ENCODE measurements at places on chromosomes 5 and 9.

- DNase-seq, result no peak
These were observed 120.3 kb downstream of the NREP start for GRCh38 chr5:111636736-111637135.

- DNase-seq, result no peak
These were observed 631.5 kb upstream of the ST8SIA4 start for GRCh38 chr5:101534491-101535110.

- DNase-seq, result no peak
These were observed 69.3 kb downstream of the DAPK1 start for GRCh38 chr9:87567001-87567400.

DNA sequence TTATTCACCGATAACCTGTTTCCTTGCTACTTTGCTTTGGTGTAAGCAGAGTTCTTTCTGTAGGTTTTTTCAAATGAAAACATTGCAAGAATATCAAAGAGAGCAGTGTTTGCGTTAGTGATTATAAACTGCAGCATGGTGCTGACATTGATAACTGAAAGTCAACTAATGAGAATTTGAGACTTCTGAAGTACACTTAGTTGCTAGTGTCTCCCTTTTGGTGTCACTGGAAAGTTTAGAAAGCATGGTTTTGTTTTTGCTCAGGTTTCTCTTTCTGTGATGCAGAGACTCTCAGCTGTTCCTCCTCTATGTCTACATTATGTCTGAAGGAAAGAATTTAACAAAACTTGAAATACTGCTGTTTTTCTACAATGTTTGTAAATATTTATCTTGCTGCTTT lies 80.2 kb upstream of the ZNF169 start:
- no peak for DNase-seq

DNA sequence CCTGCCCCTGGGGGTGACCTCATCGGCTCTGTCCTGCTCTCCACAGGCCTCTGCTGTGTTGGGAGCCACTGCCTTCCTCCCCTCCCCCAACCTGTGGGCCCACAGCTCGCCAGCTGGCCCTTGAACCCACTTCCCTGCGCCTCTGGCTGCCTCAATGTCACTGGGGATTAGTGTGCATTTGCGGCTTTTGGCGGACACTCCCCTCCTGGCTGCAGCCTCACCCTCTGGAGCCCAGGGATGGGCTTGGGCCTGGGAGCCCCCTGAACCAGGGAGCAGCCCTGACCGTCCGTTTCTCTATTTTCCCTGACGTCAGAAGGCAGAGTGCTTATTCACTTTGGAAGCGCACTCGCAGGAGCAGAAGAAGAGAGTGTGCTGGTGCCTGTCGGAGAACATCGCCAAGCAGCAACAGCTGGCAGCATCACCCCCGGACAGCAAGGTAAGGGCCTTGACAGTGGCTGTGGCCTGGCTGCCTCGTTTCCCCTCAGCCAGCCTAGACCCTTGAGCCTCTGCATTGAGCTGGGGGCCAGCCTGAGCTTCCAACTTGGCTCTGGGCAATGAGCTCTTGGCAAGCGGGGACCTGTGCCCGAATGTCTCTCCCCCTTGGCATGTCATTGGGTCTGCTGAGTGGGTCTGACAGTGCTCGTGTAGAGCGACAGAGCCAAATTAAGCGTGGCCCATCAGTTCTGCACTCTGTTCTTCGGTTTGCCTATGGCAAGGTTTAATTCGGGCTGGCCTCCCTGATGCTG lies 73.1 kb downstream of the RGS3 start:
- peak; percentile 77 for DNase-seq

GRCh38 chr9:133733796-133734533 lies 4.2 kb downstream of the SARDH start:
- DNase-seq, result no peak

- peak; percentile 64 for DNase-seq
These were observed 85.1 kb upstream of the CKMT2 start for GRCh38 chr5:81147886-81148571.

DNA sequence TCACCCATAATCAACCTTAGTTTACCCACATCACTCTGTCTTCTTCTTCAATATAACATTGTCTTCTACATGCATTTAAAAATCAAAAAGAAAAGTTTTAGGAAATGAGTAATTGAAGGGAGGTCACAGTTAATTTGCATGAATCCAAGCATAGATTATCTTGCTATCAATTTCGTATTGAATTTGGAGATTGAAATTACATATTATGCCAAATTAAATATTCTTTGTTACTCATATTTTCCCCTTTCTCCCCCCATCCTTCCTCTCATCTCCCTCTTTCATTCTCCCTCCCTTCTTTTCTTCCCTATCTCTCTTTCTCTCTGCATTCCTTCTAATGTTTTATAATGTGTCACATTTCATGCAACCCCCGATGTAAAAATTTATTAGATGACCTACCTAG lies 303.3 kb downstream of the FBXL7 start:
- DNase-seq, result no peak

- DNase-seq, result no peak
These were observed 81.9 kb downstream of the TNC start for GRCh38 chr9:115035841-115036612.

DNA sequence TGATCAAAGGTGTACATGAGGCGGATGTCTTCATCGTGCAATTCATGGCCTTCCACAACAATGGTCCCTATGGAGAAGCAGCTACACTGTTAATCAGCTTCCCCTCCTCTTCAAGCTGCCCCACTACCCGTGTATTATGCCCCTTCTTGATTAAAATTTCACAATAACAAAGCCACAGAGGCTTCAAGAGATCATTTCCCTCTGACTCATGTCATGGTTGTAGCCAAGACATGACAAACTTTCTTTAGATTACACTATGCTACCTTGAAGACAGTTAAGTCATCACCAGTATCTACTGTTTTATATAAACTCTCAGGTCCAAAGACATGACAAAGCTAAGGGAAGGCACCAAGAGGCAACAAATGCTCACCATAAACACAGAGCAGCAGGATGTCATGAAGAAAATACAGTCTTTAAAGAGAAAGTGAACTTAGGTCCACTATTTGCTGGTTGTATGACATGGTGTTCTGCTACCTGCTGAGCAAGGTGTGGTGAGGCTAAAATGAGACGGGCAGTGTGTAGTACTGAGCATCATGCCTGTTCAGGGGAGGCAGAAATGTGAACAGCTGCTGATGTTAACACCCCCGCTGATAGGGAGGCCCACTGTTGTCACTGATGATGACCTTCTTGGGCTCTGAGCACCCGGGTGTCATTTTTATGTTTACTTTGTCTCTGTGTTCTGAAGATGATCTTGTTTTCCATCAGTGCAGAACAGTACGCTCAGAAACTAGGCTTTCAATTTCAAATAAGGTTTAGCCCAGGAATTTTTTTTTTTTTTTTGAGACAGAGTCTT lies 48.3 kb downstream of the IARS1 start:
- no peak for DNase-seq

- DNase-seq, result no peak
These were observed 105.6 kb upstream of the RASGRF2 start for GRCh38 chr5:80854583-80854982.

DNA sequence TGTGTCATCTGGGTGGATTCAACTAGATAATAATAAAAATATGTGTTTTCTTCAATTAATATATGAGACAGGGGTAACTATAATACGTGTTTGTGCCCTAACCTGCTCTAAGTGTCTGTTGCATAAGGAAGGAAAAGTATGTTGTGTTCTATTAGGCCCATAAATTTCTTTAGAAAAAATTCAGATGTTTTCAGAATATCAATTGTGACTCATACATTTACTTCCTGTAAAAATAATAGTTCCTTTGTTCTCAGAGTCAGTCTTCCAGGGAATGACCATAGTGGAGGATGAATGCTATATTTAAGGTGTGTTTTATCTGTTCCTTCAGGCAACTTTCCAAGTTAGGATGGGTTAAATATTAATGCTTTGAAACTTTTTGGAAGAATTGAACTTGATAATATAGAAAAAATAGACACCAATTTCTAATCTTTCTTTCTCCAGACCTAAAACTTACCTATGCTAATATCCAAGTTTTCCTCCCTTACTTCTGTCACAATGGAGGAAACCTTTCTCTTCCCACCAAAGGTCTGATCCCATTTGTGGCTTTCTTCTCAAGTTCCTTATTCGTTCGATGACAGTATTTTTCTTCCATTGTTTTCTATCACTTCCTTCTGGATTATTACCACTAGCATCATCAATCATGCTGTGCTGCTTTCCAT lies 49.9 kb downstream of the ISL1 start:
- DNase-seq, result no peak

- peak; percentile 10 for DNase-seq
These were observed 16.5 kb downstream of the F2RL2 start for GRCh38 chr5:76606701-76607100.

- DNase-seq, result peak; percentile 50
These were observed 5.9 kb upstream of the ACO1 start for GRCh38 chr9:32378496-32378895.

DNA sequence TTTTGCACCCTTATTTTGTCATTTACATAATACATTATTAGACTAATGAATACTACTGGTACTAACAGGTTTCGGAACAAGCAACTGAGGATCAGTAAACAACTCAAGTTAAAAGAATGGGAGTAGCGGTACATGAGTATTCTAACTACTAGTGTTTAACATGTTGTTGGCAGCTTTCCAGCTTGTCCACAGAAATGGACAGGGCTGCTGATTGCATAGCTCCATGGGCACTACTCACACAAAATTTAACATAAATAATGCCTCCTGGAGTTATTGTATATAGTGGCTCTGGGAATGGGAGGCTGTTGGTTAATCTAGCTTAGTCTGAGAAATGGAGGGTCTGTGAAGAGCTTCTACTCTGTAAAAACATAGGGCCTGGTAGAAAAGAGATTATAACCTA lies 6.7 kb downstream of the NCBP1 start:
- no peak for DNase-seq

- no peak for DNase-seq
These were observed 12.0 kb upstream of the B4GALT1 start for GRCh38 chr9:33178972-33179697.

DNA sequence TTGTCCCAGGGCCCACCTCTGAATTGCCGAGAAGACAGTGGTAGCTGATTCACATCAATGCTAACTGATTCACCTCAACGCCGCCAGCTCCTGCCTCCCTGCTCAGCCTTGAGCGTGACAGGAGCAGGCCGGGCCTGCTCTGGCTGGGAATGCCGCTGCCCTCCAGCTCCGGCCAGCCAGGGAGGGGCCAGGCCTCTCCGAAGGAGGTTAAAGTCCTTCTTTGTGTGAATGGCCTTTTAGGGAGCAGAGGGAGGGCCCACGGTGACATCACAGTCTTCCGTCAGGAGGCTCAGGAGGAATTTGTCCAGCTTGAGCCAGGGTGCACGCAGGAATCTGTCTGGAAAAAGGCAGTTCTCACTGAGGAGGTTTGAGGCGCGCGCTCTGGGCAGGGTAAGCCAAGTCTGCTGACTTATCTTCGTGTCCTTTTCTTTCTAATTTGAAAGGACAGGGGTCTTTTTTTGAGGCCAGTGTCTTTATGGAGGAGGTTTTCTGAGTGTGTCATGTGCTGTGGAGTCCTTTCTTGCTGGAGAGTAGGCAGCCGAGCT lies 82.7 kb downstream of the C9orf152 start:
- DNase-seq, result peak; percentile 83

GRCh38 chr5:137375741-137376526 lies 123.2 kb downstream of the SPOCK1 start:
- peak; percentile 22 for DNase-seq

DNA sequence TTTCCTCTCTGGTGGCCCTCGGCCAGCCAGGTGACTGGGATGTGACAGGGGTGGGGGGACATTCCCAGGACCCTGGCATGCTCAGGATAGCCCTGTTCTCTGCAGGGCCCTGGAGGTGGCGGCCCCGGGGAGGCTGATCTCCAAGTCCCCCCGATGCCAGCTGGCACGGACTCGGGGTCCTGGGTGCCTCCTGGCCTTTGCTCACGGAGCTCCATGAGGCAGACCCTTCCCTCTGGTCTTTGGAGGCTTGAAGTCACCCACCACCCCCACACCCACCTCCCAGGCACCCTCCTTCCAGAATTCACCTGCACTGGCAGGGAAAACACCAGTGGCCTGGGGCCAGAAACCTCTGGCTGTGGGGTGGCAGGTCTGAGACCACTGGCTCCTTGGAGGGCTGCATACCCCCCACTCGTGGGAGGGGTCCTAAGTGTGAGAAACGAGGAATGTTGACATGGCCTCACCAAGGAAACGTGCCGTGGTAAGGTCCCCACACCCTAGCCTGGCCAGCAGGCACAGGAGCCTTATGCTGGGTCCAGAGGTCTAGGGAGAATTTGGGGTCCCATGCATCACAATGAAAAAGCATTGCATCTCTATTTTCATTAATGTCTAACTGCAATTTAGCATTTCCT lies 130.8 kb upstream of the FAM120A start:
- no peak for DNase-seq

DNA sequence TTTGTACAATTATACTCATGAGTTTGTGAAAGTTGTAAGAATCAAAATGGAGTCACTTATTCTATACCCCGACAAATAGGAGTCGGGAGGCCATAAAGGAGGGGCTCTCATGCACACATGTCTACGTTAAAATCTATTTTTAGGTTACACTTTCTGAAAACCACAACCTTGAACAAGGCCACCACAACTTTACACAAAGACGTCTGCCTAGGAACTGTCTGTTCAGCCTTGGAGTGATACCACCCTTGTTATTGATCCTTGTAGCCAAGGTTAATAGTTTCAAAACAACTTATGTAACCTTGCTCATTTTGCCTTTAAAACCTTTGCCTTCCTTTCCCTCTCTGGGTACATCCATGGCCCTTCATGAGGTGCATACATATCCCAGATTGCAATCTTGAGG lies 4.1 kb upstream of the NDFIP1 start:
- no peak for DNase-seq

DNA sequence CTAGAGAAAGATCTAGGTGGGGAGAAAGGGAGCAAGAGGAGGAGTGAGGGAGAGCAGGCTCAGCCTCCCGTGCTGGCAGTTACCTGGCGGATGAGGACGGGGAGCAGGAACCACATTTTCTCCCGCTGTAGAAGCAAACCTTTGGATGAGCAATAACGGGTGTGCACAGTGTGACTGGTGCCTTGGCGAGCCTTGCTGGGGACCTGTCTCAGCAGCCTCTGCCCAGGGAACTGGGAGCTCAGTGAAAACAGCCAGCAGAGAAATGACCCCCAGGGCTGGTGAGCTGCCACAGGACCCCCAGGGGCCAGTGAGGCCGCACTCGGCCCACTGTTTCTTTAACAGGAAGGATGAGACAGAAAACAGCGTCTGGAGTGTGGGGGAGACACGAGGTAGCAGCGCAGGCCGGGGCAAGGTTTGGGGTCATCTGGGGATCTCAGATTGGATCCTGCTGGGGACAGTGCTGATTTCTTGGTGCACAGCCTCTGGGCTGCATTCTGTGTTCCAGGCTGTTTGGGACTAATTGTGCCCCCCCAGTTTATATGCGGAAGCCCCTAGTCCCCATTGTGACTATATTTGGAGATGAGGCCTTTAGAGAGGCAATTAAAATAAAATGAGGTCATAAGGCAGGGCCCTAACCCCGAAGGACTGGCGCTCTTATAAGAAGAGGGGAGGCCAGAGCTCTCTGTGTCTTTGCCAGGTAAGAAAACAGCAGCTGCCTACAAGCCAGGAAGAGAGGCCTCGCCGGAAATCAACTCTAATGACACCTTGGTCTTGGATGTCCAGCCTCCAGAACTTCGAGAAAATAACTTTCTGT lies 118.8 kb upstream of the PHYKPL start:
- DNase-seq, result no peak

- no peak for DNase-seq
These were observed 6.7 kb upstream of the SLIT3 start for GRCh38 chr5:169307646-169308045.
